CD8-positive, alpha-beta memory T cell (primary cell): ENCODE measurements at places on chromosomes 7 and 10. TPM values are rescaled to one million over a fixed set of nuclear protein-coding genes. Genes with fewer than 3 reads are reported as not detected.
A peak's percentile ranks its signal among the peaks of the same experiment; 100 is the strongest.

OR6V1 gene
- not detected for total RNA-seq

EMX2 gene
- total RNA-seq = not detected

LEP gene
- total RNA-seq = not detected

DOCK1 gene
- total RNA-seq = 0.16 TPM

CAMK2B gene
- 0.90 TPM for total RNA-seq

FAM53B gene
- total RNA-seq = 28.8 TPM

ACTR3C gene
- 4.5 TPM for total RNA-seq

GIMAP6 gene
- 45.8 TPM for total RNA-seq

EN2 gene
- total RNA-seq = not detected

GRCh38 chr10:58107506-58107905 lies 160.2 kb downstream of the IPMK start:
- H3K4me1 ChIP-seq = no peaks in the 10 kb centered on the region
- DNase-seq = no peak
- no peaks in the 10 kb centered on the region for H3K36me3 ChIP-seq
- no peak overlapping the region for H3K4me3 ChIP-seq

DNA sequence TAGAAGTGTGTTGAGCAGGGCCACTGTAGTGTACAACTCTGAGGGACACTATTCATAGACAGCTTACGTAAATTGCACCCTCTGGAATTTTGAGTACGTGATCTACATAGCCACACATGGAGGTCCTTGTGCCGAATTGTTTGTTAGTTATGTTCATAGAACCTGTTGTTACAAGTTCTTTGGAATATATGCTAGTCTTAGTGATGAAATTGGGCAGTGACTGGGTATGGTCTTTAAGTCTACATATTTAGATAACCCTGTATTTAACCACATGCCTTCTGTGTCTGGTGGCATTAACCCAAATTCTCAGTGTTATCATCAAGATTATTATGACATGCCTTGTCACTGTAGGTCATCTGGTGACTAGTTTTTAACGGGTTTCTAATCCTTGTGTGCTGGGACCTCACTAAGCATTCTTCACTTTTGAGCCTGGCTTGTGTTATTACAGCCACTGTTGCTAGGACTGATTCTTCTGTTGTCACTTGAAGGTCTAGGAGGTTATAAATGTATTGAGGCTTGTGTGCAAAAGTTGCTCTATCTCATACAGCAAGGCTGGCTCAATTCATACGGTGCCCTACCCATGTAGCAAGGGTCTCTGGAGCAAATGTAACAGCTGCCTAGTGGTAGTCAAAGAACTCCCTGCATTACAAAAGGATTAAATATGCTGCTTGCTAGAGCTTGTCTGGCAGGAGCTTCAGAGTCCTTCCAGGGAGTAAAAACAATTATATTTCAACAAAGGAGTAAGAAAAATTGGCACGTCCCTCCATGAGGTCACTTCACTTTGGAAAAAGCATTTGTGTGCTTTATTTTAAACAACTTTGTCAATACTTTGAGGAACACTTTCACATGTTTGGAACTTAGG lies 65.4 kb downstream of the CDK14 start:
- H3K4me1 ChIP-seq = no peaks in the 10 kb centered on the region
- H3K4me3 ChIP-seq = no peak overlapping the region

DNA sequence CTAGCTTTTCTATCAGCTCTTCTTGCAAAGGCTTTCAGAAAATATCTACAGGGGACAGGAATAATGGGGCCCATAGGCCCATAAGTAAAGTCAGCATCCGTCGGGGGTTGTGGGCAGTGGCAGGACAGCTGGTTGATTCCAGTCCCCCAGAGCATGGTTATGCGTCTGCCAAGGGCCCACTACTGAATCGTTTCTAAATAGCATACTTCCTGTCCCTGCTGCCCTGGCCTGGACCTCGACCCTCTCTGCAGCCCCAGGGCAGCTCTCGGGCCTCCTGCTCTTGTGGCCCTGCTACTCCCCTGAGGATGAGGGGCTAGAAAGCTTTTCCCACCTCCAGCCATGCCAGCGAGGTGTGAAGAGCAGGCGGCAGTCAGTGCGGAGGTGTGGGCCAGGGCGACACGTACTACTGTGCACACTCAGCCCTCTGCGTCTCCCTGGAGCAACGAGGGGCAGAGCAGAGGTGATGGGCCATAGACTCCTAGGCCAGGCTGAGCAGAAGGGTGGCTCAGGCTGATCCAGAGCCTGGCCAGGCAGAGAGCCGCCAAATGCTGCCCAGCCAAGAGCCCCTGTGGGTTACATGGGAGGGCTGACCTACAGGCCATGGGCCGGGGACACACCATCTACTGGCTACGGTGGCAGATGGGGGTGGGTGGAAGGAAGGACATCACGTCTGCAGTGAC lies 4.7 kb upstream of the OPN4 start:
- H3K4me3 ChIP-seq = no peak overlapping the region
- H3K27me3 ChIP-seq = no peaks in the 10 kb centered on the region
- DNase-seq = no peak
- no peaks in the 10 kb centered on the region for H3K36me3 ChIP-seq
- no peaks in the 10 kb centered on the region for H3K4me1 ChIP-seq
- H3K27ac ChIP-seq = no peak overlapping the region

GRCh38 chr7:28354601-28355402 lies 57.5 kb upstream of the CREB5 start:
- H3K36me3 ChIP-seq = no peaks in the 10 kb centered on the region
- H3K4me1 ChIP-seq = no peaks in the 10 kb centered on the region
- H3K27me3 ChIP-seq = no peaks in the 10 kb centered on the region
- no peak overlapping the region for H3K4me3 ChIP-seq

DNA sequence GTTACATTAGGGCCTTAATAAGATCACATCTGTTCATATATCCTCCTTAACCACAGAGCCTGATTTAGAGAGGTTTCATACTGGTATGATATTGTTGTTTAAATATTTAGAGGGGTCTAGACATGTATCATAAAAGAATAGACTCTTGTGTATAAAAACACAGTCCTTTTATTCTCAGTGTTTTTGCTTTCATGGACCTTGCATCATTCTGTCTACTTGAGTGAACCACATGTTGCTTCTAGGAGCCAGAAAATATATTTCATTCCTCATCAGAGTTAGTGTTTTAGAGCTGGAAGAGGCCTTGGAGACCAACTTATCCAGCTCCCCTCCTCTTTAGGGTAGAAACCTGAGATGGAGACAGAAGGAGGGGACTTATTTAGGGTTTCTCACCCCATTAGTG lies 312.8 kb downstream of the LRMDA start:
- H3K4me3 ChIP-seq = no peak overlapping the region
- no peaks in the 10 kb centered on the region for H3K36me3 ChIP-seq
- no peaks in the 10 kb centered on the region for H3K27me3 ChIP-seq
- H3K4me1 ChIP-seq = no peaks in the 10 kb centered on the region
- DNase-seq = no peak
- no peak overlapping the region for H3K27ac ChIP-seq

- H3K27me3 ChIP-seq = no peaks in the 10 kb centered on the region
- H3K4me3 ChIP-seq = peak overlapping the region; percentile 12
- H3K4me1 ChIP-seq = peaks cover 15% of the 10 kb centered on the region
- DNase-seq = peak; percentile 86
- H3K36me3 ChIP-seq = no peaks in the 10 kb centered on the region
Observed at GRCh38 chr7:99997545-99998137, 17.8 kb upstream of the ZKSCAN1 start.

DNA sequence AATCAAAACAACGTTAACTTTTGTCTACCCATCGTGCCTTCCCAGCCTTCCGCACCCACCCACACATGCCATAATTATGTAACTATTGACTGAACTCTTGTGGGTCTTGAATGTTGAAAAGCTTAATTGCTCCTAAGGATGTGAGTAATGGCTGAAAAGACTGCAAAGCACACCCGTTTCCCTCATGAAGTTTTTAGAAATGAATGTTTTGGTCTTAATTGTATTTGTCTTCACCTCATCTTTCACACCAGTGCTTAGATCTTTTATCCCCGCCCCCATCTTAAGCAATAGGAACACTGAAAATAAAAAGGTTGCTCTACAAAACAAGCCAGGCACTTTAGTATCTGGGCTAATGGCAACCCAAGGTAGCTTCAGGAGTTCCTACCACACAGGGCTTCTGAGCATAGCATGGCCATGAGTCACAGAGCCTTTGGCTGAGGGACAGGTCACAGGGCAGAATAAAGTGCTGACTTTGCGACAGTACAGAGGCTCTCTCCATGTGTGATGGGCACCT lies 690.5 kb downstream of the PARD3 start:
- H3K27ac ChIP-seq = no peak overlapping the region
- no peak overlapping the region for H3K4me3 ChIP-seq
- H3K27me3 ChIP-seq = no peaks in the 10 kb centered on the region
- no peaks in the 10 kb centered on the region for H3K4me1 ChIP-seq

DNA sequence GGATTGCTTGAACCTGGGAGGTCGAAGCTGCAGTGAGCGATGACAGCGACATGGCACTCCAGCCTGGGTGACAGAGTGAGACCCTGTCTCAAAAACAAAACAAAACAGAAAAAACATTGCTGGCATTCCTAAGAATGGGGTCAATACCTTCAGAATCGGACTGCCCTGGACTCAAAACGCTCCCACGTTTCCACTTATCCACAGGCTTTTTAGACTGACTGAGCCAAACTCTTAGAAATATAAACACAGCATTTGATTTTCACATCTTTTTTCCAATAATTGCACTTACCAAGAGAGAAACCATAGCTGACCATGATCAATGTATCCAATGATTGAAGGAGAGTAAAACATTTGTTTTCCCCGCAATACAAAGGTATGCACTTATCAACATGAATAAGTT lies 59.5 kb upstream of the CUX1 start:
- no peak overlapping the region for H3K4me3 ChIP-seq
- no peaks in the 10 kb centered on the region for H3K36me3 ChIP-seq
- DNase-seq = no peak
- no peaks in the 10 kb centered on the region for H3K27me3 ChIP-seq
- H3K27ac ChIP-seq = no peak overlapping the region
- H3K4me1 ChIP-seq = peaks cover 5% of the 10 kb centered on the region

DNA sequence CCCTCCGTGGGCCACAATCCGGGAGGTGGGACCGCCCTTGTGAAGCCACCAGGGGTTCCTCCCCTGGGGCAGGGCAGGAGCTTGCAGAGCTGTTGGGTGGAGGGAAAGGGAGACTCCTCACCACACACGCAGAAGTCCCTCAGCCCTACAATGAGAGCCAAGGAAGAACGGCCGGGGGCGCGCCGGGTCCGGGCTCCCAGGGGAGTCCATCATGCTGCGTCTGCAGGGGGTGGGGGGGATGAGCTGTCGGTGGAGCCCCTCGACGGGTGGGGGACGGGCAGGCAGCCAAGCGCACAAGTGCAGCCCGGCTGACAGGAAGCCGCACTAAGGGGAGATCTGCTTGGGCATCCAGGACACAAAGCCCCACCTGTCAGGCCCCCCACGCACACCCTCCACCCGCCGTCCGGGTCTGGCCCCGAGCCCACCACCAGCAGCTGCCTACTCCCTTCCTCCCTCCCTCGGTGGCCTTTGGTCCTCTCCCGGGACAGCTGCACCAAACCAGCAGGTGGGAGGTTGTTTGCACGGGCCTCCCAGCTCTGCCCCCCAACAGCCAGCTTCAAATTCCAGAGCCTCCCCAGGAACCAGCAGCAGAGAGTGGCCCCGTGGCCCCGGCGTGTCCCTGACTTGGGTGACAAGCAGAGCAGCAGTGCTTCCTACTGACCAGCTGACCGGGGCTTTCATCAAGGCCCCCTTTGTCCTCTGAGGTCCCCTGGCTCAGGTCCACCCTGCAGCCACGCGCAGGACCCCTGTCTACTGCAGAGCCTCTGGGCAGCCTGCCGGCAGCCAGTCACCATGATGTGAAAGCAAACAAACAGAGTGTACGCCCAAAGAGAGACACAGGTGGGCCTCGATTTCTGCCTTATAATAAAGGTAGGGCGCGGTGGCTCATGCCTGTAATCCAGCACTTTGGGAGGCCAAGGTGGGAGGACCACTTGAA lies 50.3 kb downstream of the HIP1 start:
- H3K36me3 ChIP-seq = no peaks in the 10 kb centered on the region
- no peak for DNase-seq
- H3K27ac ChIP-seq = no peak overlapping the region
- no peaks in the 10 kb centered on the region for H3K4me1 ChIP-seq

DNA sequence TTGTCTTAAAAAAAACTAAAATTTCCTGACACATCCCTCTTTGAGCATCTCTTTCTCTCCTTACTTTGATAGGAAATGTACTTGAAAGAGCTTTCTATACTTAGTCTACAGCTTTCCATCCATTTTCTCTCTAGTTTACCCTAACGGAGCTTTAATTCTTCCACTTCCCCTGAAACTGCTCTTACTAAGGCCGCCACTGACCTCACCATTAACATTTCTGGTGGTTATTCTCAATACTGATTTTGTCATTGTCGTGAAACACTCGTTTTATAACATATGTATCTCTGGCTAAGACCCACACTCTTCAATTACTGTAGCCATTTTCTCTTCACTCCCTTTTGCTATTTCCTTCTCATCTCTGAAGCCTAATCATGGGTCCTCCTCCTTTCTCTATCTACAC lies 262.0 kb upstream of the FERD3L start:
- no peak for DNase-seq
- H3K27me3 ChIP-seq = no peaks in the 10 kb centered on the region
- H3K4me1 ChIP-seq = no peaks in the 10 kb centered on the region
- H3K4me3 ChIP-seq = no peak overlapping the region
- no peak overlapping the region for H3K27ac ChIP-seq
- H3K36me3 ChIP-seq = no peaks in the 10 kb centered on the region

DNA sequence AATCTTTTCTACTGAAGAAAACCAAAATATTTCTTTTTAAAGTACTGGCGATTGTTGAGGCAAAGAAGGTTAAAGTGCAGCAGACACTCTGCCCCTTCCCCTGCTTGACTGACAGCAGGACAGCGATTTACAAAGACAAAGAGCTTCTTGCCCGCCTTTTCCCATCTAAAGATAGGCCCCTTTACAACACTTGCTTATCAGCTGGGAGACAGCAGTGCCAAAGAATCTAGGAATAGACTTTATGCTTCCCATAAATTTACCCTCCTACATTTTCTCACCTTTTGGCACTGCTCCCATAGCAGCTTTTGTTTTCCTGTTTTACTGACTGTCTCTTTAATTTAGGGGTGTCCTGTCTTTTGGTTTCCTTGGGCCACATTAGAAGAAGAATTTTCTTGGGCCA lies 824.1 kb downstream of the CCSER2 start:
- no peak overlapping the region for H3K27ac ChIP-seq
- H3K4me1 ChIP-seq = no peaks in the 10 kb centered on the region
- no peak overlapping the region for H3K4me3 ChIP-seq
- H3K36me3 ChIP-seq = no peaks in the 10 kb centered on the region
